Activated CD4-positive, CD25-positive, alpha-beta regulatory T cell treated with anti-CD3 and anti-CD28 coated beads, Interleukin-2, amount 50 U/mL, for 16 hours (primary cell): ENCODE measurements at places on chromosomes 12 and 14.

GRCh38 chr14:63938198-63939005, 85.6 kb downstream of the SYNE2 start:
- DNase-seq, result no peak

DNA sequence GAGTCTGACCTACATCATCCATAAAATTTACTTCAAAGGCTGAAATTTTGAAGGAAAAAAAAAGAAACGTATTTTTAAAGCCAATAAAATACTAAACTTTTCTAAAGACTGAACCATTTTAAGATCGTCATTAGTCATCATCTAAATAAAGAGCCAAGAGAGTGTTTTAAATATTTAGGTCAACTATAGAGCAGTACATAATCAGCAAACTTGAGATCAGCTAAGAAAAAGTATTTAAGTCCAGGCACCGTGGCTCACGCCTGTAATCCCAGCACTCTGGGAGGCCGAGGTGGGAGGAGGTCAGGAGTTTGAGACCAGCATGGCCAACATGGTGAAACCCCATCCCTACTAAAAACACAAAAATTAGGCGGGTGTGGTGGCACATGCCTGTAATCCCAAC, 35.5 kb downstream of the HECTD1 start:
- no peak for DNase-seq

GRCh38 chr14:96191841-96192462, 12.7 kb upstream of the BDKRB2 start:
- DNase-seq, result no peak

- no peak for DNase-seq
Observed at GRCh38 chr12:12171991-12172511, 94.8 kb downstream of the LRP6 start.

- no peak for DNase-seq
Observed at GRCh38 chr12:76180401-76181277, 96.2 kb upstream of the NAP1L1 start.

DNA sequence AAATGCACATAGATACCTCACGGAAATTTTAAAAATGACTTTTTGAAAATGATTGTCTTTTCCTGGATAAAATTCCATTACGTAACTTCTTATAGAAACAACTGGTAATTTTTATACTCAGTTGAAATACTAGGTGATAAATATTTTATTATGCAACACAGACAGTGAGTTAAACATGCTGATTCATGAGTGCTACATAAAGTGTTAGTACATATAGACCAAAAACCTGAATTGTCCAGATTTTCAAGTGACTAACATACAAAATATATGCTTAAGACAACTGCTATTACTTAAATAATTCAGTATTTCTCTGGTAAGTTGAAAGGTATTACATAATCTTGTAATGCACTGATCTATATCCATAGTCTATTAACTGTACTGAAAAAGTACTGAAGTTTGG, 11.9 kb downstream of the PTPRO start:
- no peak for DNase-seq

GRCh38 chr12:31783996-31784645, 55.3 kb upstream of the AMN1 start:
- no peak for DNase-seq

GRCh38 chr14:77145975-77146740, 4.6 kb upstream of the ZDHHC22 start:
- no peak for DNase-seq

DNA sequence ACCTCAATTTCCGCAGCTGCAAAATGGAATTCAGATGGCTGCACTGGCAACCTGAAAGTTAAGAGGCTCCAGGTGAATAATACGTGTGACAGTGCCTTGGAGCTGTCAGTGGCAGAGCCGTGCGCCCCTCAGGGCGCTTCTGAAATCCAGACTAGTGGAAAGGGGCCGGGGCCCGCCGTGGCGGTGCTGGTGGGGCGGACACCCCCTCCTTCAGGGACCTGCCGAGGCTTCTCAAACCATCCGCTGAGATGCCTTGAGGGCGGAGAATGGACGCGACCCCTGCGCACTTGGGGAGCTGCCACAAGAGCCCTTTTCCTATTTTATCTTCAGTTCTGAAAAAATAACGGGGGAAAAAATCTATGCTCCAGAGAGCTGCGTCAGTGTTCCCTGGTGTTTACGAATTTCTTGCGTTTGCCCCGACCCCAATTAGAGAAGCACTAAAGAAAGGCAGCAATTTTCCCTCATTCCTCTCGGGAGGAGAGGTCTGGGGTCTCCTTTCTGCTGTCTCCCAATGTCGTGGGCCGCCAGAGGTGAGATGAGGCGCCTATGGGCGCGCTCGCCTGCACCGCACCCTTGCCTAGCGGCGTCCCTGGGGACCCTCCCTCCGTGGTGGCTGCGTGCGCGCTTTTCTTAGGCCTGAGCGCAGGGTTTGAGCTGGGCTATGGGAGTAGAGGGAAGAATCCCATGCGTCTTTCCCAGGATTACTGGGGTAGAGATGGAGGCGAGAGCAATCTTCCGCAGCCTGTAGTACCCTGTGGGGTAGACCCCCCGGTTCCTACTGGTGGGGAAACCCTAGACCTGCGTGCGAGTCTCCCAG, 2.2 kb downstream of the NOS1 start:
- DNase-seq, result no peak

DNA sequence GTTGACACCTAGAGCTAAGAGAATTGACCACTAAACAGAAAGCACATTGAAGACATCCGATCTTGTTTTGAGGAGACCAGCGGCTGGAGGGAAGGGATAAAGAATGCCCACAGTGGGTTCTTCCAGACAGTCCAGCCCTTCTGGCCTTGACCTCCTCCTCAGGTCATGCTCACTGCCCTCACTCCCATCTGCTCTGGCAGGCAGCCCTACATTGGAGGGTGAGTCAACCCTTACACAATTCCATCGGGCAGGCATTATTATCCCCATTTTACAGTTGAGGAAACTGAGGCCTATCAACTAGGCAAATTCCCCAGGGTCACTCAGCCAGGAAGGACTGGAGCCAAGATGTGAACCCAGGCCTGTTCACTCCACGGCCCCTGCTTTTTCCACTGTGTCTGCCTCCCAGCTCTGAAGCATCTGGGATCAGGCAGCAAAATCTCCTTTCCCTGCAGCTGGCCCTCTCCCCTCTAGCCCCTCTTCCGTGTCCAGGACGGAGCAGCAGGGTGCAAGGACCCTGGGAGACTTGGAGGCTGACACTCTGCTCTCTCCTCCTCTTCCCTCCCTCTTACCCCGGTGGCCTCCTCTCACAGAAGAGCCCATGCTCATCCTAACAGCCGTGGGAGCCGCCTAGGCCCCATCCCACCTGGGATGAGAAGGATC, 5.3 kb downstream of the SCNN1A start:
- no peak for DNase-seq

GRCh38 chr12:124425667-124426066, 130.8 kb downstream of the RFLNA start:
- DNase-seq, result no peak

- DNase-seq, result no peak
Observed at GRCh38 chr14:104634138-104634760, 29.7 kb upstream of the TMEM179 start.

- DNase-seq, result no peak
Observed at GRCh38 chr12:66829660-66830325, 150.9 kb upstream of the GRIP1 start.
